ENCODE measurements at places on chromosomes 6 and 20.

DNA sequence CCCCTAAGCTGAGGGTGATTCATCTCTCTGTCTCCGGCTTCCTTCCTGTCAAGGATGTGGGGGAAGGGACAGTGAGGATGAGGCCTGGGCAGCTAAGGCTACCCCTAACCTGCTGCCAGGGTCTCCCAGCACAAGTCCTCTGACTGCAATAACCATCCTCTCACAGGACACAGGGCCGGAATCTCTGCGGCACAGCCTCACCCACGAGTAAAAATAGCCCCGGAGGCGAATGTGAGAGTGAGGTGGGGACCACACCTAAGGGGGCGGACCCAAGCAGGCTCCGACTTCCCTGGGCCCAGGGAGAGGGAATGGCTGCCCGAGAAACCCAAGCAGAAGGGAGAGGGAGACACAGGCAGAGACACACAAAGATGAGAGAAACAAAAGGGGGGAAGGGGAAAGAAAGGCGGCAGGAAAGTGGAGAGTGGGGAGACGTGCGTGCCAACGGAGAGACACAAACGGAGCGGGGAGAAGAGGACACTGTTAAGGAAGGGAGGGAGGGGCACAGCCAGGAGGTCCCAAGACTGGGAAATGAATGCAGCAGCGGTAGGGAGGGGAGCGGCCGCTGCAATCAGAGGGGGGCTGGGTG lies 1.4 kb downstream of the CLIC1 start:
- H3K4me1 ChIP-seq: peaks cover 49% of the 10 kb centered on the region
- H3K36me3 ChIP-seq: peaks cover 22% of the 10 kb centered on the region
- no peaks in the 10 kb centered on the region for H3K27me3 ChIP-seq
- H3K4me3 ChIP-seq: peak overlapping the region; percentile 100
- DNase-seq: no peak

- H3K4me1 ChIP-seq: peaks cover 4% of the 10 kb centered on the region
- DNase-seq: no peak
- no peak overlapping the region for H3K27ac ChIP-seq
- peaks cover 35% of the 10 kb centered on the region for H3K27me3 ChIP-seq
- H3K4me3 ChIP-seq: no peak overlapping the region
Observed at GRCh38 chr20:1215386-1216170, 10.3 kb upstream of the RAD21L1 start.

- peaks cover 6% of the 10 kb centered on the region for H3K27me3 ChIP-seq
- no peak overlapping the region for H3K4me3 ChIP-seq
- H3K36me3 ChIP-seq: no peaks in the 10 kb centered on the region
- H3K4me1 ChIP-seq: peaks cover 8% of the 10 kb centered on the region
Observed at GRCh38 chr20:24147961-24148360, 159.4 kb upstream of the GGTLC1 start.

DNA sequence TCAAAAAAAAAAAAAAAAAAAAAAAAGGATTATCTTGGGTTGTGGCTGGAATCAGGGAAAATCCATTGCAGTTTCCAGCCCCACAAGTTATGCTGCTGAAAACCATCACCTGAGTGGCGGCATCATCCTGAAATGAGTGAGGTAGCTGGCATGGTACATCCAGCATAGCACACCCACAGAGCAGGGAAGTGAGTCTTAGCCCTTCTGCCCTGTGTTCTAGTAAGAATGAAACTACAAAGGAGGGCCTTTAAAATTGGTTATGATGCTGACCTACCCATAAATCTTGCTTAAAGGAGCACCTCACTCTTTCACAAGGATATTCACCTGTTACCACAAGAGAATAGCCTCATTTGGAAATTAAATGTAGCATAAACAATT lies 119.2 kb downstream of the NFATC2 start:
- no peak for DNase-seq
- peaks cover 44% of the 10 kb centered on the region for H3K4me1 ChIP-seq
- peak overlapping the region; percentile 29 for H3K4me3 ChIP-seq
- H3K27ac ChIP-seq: peak overlapping the region; percentile 97

- H3K36me3 ChIP-seq: peaks cover 34% of the 10 kb centered on the region
- no peaks in the 10 kb centered on the region for H3K27me3 ChIP-seq
- no peak for DNase-seq
- no peak overlapping the region for H3K4me3 ChIP-seq
- no peak overlapping the region for H3K27ac ChIP-seq
Observed at GRCh38 chr20:16399801-16400200, 173.4 kb downstream of the KIF16B start.

- no peak overlapping the region for H3K4me3 ChIP-seq
- no peak overlapping the region for H3K27ac ChIP-seq
- peaks cover 16% of the 10 kb centered on the region for H3K4me1 ChIP-seq
- H3K36me3 ChIP-seq: peaks cover 13% of the 10 kb centered on the region
- peak; percentile 13 for DNase-seq
- no peaks in the 10 kb centered on the region for H3K27me3 ChIP-seq
Observed at GRCh38 chr20:56391596-56392131, 351 bp downstream of the AURKA start.

- H3K27me3 ChIP-seq: no peaks in the 10 kb centered on the region
- H3K36me3 ChIP-seq: peaks cover 12% of the 10 kb centered on the region
- peaks cover 38% of the 10 kb centered on the region for H3K4me1 ChIP-seq
- H3K27ac ChIP-seq: peak overlapping the region; percentile 9
- H3K4me3 ChIP-seq: no peak overlapping the region
Observed at GRCh38 chr20:46401478-46401860, 4.9 kb downstream of the ELMO2 start.

- no peak for DNase-seq
- H3K4me1 ChIP-seq: no peaks in the 10 kb centered on the region
- H3K36me3 ChIP-seq: no peaks in the 10 kb centered on the region
- no peak overlapping the region for H3K4me3 ChIP-seq
- no peak overlapping the region for H3K27ac ChIP-seq
Observed at GRCh38 chr6:79604583-79605037, 26.5 kb upstream of the SH3BGRL2 start.

GRCh38 chr6:136582711-136583471 lies 32.7 kb upstream of the MAP7 start:
- peaks cover 41% of the 10 kb centered on the region for H3K36me3 ChIP-seq
- no peaks in the 10 kb centered on the region for H3K4me1 ChIP-seq
- no peak overlapping the region for H3K4me3 ChIP-seq

GRCh38 chr6:140036196-140036595 lies 661.7 kb upstream of the CITED2 start:
- H3K36me3 ChIP-seq: no peaks in the 10 kb centered on the region
- H3K4me1 ChIP-seq: no peaks in the 10 kb centered on the region
- no peak overlapping the region for H3K4me3 ChIP-seq

- no peak overlapping the region for H3K4me3 ChIP-seq
- H3K36me3 ChIP-seq: peaks cover 29% of the 10 kb centered on the region
- no peaks in the 10 kb centered on the region for H3K27me3 ChIP-seq
- H3K4me1 ChIP-seq: peaks cover 3% of the 10 kb centered on the region
Observed at GRCh38 chr6:110658631-110659211, 156.5 kb downstream of the CDK19 start.

GRCh38 chr6:37242429-37243052 lies 15.0 kb upstream of the TBC1D22B start:
- peaks cover 5% of the 10 kb centered on the region for H3K4me1 ChIP-seq
- no peak for DNase-seq
- H3K4me3 ChIP-seq: no peak overlapping the region
- peaks cover 6% of the 10 kb centered on the region for H3K27me3 ChIP-seq
- no peak overlapping the region for H3K27ac ChIP-seq
- no peaks in the 10 kb centered on the region for H3K36me3 ChIP-seq

- no peaks in the 10 kb centered on the region for H3K4me1 ChIP-seq
- no peak for DNase-seq
- no peak overlapping the region for H3K27ac ChIP-seq
- H3K27me3 ChIP-seq: no peaks in the 10 kb centered on the region
- no peaks in the 10 kb centered on the region for H3K36me3 ChIP-seq
Observed at GRCh38 chr6:164296411-164296810, 881.9 kb downstream of the QKI start.

- no peak for DNase-seq
- no peak overlapping the region for H3K27ac ChIP-seq
- H3K27me3 ChIP-seq: no peaks in the 10 kb centered on the region
- H3K4me3 ChIP-seq: no peak overlapping the region
- H3K36me3 ChIP-seq: no peaks in the 10 kb centered on the region
Observed at GRCh38 chr20:55052459-55052858, 577.1 kb downstream of the DOK5 start.

- no peaks in the 10 kb centered on the region for H3K27me3 ChIP-seq
- H3K4me3 ChIP-seq: no peak overlapping the region
- no peak overlapping the region for H3K27ac ChIP-seq
Observed at GRCh38 chr6:160831739-160832138, 129.7 kb downstream of the PLG start.

DNA sequence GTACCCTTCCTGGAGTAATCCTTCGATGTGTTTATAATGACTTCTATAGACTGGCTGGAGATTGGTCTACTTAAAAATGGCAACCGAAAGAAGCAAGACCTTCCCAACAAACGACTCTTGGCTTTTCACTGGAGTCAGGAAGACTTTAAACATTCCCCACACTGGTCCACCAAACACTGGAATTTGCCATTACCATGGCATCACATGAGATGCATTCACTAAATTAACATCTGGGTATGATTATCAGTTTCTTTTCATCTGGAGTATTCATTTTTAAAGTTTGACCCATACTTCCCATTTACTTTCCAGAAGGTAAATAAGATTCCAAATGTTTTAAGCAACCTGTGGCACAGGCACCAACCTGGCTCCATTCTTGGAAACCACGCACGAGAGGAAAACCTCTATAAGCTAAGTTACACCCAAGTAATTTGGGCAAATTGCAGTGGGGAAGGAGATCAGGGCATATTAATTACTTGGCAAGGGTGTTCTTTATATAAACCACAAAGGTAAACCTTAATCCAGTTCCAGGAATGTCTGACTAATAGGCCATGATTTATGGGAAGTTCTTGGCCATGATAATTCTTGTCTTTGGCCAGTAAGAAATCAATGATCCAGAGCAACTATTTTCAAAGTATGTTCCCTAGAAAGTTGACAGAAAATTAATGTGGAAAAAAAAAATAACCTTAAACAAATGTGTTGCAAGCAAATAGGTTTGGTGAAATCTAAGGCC lies 190.0 kb upstream of the COL21A1 start:
- no peak overlapping the region for H3K27ac ChIP-seq
- H3K36me3 ChIP-seq: no peaks in the 10 kb centered on the region
- no peaks in the 10 kb centered on the region for H3K4me1 ChIP-seq
- H3K27me3 ChIP-seq: no peaks in the 10 kb centered on the region
- no peak for DNase-seq

DNA sequence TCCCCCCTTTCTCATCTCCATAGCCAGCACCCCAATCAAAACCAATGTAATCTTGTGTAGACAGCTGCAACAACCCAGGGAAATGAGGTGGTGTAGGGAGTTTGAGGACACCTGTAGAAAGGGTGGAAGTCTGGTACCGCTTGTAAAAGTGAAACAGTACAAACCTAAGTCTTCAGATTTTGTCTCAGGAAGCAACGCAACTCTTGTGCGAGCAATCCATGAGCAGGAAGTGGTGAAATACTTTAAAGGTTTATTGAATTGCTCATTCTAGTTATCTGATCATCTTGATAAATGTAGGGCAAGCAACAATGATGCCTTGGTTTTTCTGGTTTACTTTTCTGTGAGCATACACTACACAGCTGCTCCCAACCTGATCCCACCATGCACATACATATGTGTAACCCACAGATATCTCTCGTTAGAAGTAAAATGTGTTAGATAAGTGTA lies 71.1 kb upstream of the THEMIS start:
- H3K4me1 ChIP-seq: no peaks in the 10 kb centered on the region
- H3K27me3 ChIP-seq: no peaks in the 10 kb centered on the region
- no peak overlapping the region for H3K27ac ChIP-seq
- DNase-seq: no peak
- H3K36me3 ChIP-seq: peaks cover 14% of the 10 kb centered on the region
- no peak overlapping the region for H3K4me3 ChIP-seq

DNA sequence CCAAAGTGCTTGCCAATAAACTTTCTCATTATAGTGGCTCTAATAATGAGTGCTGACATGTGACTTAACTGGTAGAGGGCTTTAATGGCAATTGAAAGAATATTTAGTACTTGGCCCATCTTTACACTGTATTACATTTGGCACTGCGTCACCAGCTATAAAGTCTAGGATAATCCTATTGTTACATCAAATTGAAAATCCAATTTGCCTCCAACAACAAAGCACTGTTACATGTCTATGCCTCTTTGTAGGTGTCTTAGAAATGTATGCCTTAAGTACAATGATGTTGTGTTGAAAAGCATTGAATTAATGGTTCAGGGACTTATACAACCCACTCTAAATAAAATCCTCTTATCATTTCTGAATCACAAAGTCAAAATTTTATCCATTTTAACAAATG lies 420.4 kb upstream of the JAG1 start:
- DNase-seq: no peak
- H3K4me1 ChIP-seq: no peaks in the 10 kb centered on the region
- no peaks in the 10 kb centered on the region for H3K36me3 ChIP-seq
- H3K27ac ChIP-seq: no peak overlapping the region

- no peak overlapping the region for H3K4me3 ChIP-seq
- DNase-seq: no peak
Observed at GRCh38 chr6:19472153-19472552, 365.0 kb upstream of the ID4 start.

DNA sequence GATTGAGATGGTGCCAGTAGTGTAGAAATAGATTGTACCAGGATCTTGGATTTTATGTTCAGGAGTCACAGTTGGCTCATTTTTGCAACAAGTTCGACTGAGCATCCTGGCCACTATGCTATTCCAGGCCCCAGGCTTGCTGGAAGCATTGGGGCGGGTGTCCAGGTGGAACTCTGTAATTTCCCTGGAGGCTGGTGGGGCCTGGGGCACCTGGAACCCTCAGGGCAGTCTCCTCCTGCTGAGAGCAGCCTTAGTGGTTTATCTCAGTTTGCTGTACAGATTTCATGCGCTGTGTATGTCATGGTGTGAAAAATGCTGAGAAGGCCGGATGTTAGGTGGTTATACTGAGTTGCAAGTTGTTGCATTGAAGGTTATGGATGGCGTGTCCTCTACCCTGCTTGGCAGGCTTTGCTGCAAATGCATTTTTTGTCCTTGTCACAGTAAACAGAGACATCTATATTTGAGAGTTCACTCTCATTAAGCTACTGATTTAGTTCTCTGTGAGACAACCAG lies 135.1 kb upstream of the MYLIP start:
- H3K27me3 ChIP-seq: peaks cover 8% of the 10 kb centered on the region
- H3K27ac ChIP-seq: no peak overlapping the region
- no peaks in the 10 kb centered on the region for H3K36me3 ChIP-seq
- H3K4me1 ChIP-seq: peaks cover 6% of the 10 kb centered on the region

DNA sequence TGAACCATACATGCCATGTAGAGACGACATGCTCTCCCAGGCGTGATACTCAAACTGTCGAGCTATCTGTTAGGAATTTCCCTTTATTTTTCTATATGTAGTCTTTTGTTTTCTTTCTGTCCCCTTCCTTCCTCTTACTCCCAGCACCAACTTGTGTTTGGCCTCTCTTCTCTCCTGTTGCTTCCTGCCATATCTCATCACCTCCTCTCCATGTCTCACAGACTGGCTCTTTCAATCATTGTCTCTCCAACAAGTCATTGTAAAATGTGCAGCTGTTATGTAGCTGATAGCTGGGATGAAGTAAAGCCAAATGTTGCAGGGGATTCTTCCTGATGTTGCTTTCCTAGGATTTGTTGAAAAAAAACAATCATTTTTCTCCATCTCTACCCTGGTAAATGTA lies 234.5 kb downstream of the TMEM242 start:
- H3K4me3 ChIP-seq: no peak overlapping the region
- H3K27ac ChIP-seq: no peak overlapping the region
- H3K27me3 ChIP-seq: no peaks in the 10 kb centered on the region
